Skeletal muscle tissue (tissue), 5 donors: ENCODE measurements at places on chromosomes 13 and 19. TPM values are rescaled to one million over a fixed set of nuclear protein-coding genes. Genes with fewer than 3 reads are reported as not detected.

The ZNF749 gene
- 13.6 TPM for total RNA-seq

The ELSPBP1 gene
- not detected for total RNA-seq

The NLRP9 gene
- not detected for total RNA-seq

The SWSAP1 gene
- 0.52 TPM for total RNA-seq

The IFI30 gene
- total RNA-seq, result 3.7 TPM

The FPR1 gene
- total RNA-seq, result 7.8 TPM

The TBC1D17 gene
- 7.3 TPM for total RNA-seq

The COL5A3 gene
- total RNA-seq, result 43.3 TPM

The DHRS12 gene
- 5.2 TPM for total RNA-seq

The INAFM1 gene
- 1.6 TPM for total RNA-seq

The NXNL1 gene
- total RNA-seq, result not detected

The SERP2 gene
- total RNA-seq, result 5.7 TPM

The SSBP4 gene
- total RNA-seq, result 79.3 TPM
